ENCODE measurements at places on chromosomes 3 and 15.
A peak's percentile ranks its signal among the peaks of the same experiment; 100 is the strongest.

- DNase-seq, result no peak
Measured at GRCh38 chr15:51111061-51111460, 16.4 kb upstream of the TNFAIP8L3 start.

DNA sequence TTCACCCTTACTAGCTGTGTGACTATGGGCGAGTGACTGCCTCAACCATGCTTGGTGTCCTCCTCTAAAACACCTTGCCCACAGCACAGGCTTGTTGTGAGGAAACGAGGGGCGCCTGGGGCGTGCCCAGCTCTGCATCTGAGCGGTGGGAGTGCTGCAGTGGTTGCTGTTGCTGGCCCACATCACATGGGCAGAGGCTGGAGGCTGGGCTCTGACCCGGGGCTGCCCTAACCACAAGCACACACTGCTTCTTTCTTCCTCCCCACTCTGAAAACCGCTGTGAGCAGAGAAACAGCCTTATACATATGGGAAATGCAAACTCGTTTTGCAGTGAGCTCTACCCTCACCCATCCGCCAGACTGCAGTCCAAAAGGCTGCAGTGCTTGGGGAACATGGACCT is 74.8 kb upstream of the RPL32 start:
- peak; percentile 17 for DNase-seq

DNA sequence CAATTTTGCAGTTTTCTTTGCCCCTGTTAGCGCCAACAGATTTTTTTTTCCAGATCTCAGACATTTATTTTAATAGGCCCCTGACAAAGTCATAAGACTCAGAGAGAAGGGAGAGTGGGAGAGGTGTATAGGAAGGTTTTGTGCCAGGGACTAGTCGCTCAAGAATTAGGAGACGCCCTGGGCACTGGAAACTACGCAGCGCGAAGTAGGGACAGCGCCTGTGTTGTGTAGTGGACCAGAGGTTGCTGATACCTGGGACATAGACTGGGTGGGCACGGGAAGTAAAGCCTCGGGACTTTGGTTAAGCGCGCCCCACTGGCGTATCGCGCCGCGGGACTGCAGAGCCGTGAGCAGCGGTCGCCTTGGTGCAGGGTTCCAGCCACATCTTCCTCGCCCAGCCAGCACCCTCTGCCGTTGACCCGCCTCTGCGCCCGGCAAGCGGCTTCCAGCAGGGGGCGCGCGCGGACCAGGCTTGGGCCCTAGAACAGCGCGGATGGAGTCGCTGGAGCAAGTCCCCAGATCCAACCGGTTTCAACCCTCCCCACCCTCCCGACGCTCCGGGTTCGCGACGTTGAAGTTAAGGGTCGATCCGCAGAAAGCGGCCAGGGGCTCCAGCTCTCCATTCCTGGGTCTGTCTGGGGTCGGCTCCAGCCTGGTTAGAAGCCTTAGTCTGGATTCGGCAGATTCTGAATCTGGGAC is 3.0 kb upstream of the ISLR2 start:
- DNase-seq, result peak; percentile 69

DNA sequence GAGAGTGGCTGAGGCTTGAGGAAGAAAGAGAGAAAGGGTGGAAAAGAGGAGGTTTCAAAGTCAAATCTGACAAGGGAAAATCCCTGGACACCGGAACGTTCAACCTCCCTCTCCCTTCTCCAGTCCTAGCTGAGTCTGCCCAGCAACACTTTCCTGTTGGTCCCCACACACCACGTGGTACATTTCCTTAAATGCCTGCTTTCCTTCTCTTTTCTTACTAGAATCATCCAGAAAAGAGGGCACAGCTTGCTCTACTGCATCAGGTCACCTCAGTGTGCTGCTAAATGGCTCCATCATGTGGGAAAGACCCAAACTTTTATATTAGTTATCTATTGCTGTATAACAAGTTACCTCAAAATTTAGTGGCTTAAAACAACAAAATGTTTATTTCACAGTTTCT is 181.2 kb downstream of the NECTIN3 start:
- DNase-seq, result no peak

GRCh38 chr3:164883171-164883570 is 195.1 kb downstream of the SI start:
- DNase-seq, result no peak
